Peyer's patch (tissue), 4 donors: ENCODE measurements at places on chromosomes 16 and 17. TPM values are rescaled to one million over a fixed set of nuclear protein-coding genes. Genes with fewer than 3 reads are reported as not detected.

TEX14 gene
- not detected for total RNA-seq

DNA sequence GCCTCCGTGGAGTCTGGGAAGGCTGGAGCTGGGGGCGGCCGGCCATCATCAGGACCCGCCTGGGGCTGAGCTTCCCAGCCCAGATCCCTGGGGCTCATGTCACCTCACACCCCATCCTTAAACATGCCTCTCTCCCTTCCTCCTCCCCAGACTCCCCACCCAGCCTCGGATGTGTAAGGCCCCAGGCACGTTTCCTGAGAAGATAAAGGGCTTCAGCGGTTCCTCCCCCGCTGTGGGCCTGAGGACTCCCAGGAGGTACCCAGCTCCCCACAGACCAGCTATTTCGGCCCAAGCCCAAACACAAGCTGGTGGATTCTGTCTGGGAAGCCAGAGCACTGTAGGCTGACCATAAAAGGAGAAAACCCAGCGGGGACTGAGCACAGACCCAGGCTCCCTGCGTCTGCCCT lies 49.2 kb downstream of the MYH11 start:
- no peaks in the 10 kb centered on the region for H3K27me3 ChIP-seq
- no peak overlapping the region for H3K4me3 ChIP-seq
- no peaks in the 10 kb centered on the region for H3K4me1 ChIP-seq

- H3K27ac ChIP-seq, result peak overlapping the region; percentile 4
- H3K4me3 ChIP-seq, result no peak overlapping the region
- peaks cover 45% of the 10 kb centered on the region for H3K36me3 ChIP-seq
- H3K4me1 ChIP-seq, result peaks cover 4% of the 10 kb centered on the region
- H3K27me3 ChIP-seq, result no peaks in the 10 kb centered on the region
Observed at GRCh38 chr17:64060331-64060730, 39.9 kb upstream of the ICAM2 start.

DNA sequence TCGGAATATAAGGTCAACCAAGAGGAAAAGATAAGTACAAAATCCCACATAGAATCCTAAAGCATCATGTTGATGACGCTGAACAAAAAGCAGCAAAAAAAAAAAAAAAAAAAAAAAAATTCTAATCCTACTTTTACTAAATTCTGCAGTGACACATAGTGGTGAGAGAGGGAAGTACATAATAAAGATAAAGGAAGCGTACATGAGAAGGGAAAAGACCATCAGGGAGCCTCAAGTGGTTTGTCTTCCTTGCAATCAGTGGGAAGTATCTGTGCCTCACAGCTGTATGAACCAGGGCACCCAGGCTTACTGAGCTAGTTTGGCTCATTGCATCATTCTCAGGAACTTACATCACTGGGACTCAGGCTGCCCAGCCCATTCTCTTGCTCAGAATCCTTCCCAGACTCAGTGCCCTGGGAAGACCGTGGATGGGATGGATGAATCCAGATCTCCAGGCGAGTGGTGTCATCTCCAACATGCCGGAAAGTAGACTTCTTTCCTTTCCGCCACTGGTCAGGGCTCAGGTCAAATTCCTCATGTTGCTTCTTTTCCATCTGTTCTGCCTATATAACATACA lies 21.2 kb downstream of the SMG6 start:
- H3K27ac ChIP-seq, result no peak overlapping the region
- no peak for DNase-seq

KRT16 gene
- total RNA-seq, result not detected

GRCh38 chr16:17518441-17518840 lies 47.7 kb upstream of the XYLT1 start:
- H3K27me3 ChIP-seq, result no peaks in the 10 kb centered on the region
- no peaks in the 10 kb centered on the region for H3K36me3 ChIP-seq
- H3K4me1 ChIP-seq, result no peaks in the 10 kb centered on the region
- no peak for DNase-seq

DNA sequence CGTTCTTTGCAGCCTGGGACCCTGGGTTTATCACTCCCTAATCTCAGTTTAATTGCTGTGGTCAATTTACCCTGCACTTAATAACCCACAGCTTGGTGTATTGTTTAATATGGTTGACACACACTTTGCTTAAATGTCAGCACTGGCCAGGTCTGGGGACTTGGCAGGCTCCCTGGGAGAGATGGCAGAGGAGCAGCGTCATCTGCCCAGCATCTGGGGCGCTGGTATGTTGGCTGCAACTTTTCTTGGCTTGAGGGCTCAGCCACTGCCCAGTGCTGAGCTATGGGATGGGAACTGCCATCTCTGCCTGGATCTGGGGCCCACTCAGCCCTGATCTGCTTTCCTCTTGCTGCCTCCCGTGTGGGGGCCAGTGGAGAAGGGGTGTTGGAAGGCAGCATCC lies 115.7 kb upstream of the IRX3 start:
- no peak overlapping the region for H3K27ac ChIP-seq
- no peaks in the 10 kb centered on the region for H3K36me3 ChIP-seq
- DNase-seq, result no peak
- no peak overlapping the region for H3K4me3 ChIP-seq

DNA sequence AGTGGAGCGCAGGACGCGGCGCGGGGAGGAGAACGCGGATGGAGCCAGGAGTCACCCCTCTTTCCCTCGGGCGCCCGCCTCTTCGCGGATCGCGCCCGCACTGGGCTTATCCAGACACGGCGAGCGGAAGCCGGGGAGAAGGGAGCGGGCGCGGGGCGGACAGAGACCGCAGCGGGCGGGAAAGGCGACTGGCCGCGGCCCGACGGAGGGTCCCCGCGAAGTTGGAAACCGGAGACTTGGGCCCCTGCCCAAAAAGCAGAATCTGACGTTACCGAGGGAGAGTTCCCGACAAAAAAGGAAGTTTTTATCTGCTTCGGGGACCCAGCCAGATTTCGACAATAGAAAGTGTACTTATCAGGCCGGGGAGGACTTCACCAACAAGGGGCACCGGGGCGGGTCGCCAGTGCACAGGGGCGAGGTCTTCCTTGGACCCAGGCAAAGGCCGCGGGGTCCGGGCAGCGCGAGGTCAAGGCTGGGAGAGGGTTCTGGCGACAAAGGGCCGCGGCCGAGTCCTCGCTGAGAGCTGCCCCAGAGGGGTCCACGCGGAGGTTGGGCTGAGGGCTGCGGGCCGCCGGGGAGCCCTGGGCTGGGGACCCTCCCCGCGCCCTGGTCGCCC lies 519 bp downstream of the ST6GALNAC2 start:
- H3K36me3 ChIP-seq, result no peaks in the 10 kb centered on the region
- no peaks in the 10 kb centered on the region for H3K4me1 ChIP-seq
- no peak overlapping the region for H3K27ac ChIP-seq
- no peaks in the 10 kb centered on the region for H3K27me3 ChIP-seq
- DNase-seq, result peak; percentile 63

RPRML gene
- total RNA-seq, result not detected

GRCh38 chr17:64336760-64337413 lies 53.8 kb downstream of the PECAM1 start:
- no peaks in the 10 kb centered on the region for H3K27me3 ChIP-seq
- no peak overlapping the region for H3K4me3 ChIP-seq
- no peak for DNase-seq
- H3K36me3 ChIP-seq, result no peaks in the 10 kb centered on the region

- H3K27me3 ChIP-seq, result no peaks in the 10 kb centered on the region
- H3K27ac ChIP-seq, result peak overlapping the region; percentile 95
- H3K36me3 ChIP-seq, result no peaks in the 10 kb centered on the region
- no peaks in the 10 kb centered on the region for H3K4me1 ChIP-seq
Observed at GRCh38 chr16:1474082-1474795, 589 bp downstream of the CLCN7 start.

GRCh38 chr17:73396431-73397277 lies 84.9 kb upstream of the CDC42EP4 start:
- H3K27me3 ChIP-seq, result no peaks in the 10 kb centered on the region
- no peaks in the 10 kb centered on the region for H3K36me3 ChIP-seq
- H3K4me1 ChIP-seq, result no peaks in the 10 kb centered on the region
- H3K27ac ChIP-seq, result no peak overlapping the region

CCDC144A gene
- total RNA-seq, result 8.2 TPM

- no peaks in the 10 kb centered on the region for H3K27me3 ChIP-seq
- H3K36me3 ChIP-seq, result no peaks in the 10 kb centered on the region
- no peak overlapping the region for H3K4me3 ChIP-seq
- H3K4me1 ChIP-seq, result no peaks in the 10 kb centered on the region
Observed at GRCh38 chr17:77726549-77727006, 231.9 kb upstream of the TNRC6C start.
